Caudate nucleus (tissue), 63 donors: ENCODE measurements at places on chromosomes 2 and 18.

DNA sequence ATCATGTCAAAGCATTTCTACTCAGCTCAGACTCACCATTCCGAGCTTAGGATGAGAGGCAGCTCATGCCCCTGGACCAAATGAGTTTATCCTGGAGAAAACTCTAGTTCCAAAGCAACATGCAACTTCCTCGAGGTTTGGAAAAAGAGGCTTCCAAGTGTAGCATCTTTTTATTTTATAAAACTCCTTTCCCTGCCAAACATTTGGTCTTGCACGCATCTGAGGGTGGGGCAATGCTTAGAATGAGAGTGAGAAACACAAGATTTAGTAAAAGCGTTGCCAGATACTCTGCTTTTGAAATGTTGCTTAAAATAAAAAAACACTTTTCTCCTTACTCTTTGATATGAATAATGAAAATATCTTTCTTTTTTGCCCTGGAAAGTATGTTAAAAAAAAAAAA is 151.5 kb downstream of the NCKAP5 start:
- DNase-seq = no peak

- DNase-seq = no peak
Observed at GRCh38 chr18:58387716-58388115, 241.2 kb downstream of the ALPK2 start.

- DNase-seq = no peak
Observed at GRCh38 chr2:204395539-204395938, 149.7 kb upstream of the PARD3B start.

DNA sequence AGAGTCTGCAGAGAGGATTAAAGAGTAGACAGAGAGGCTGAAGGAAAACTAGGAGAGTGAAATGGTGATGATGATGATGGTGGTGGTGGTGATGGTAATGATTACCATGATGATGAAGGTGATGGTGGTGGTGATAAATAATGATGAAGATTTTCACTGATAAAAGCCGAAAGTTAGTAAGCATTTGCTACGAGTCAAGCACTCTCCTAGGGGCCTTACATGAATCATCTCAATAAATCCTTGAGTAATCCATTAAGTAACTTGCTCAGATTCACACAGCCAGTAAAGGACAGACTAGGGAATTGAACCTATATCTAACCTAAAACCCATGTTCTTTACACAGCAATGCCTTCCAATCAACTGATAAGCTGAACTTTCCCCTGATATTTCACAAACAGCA is 106.7 kb upstream of the PGAP1 start:
- DNase-seq = no peak

GRCh38 chr2:227536445-227536844 is 62.2 kb upstream of the SCYGR2 start:
- DNase-seq = no peak

GRCh38 chr18:78660311-78660710 is 319.3 kb upstream of the SALL3 start:
- no peak for DNase-seq

GRCh38 chr18:58646334-58646862 is 17.5 kb upstream of the ALPK2 start:
- DNase-seq = no peak

DNA sequence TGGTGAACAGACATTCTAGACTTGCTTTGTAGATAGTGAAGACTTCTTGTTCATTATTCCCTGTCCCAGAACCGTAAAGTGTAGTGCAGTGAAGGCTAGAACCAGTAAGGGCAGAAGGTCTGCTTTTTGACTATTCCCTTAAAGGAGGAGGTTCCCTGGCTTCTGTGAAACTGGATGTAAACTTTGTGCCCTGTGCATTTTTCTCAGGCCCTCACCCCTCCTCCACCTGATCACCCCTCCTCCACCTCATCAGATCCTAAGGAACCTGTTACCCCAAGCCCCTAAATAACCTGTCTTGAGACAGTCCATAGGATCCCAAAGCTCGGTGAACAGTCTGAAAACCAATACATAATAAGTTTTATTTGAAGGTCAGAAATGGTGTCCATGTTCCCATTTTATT is 33.7 kb downstream of the SFT2D3 start:
- no peak for DNase-seq

GRCh38 chr2:65264821-65265670 is 37.4 kb downstream of the ACTR2 start:
- no peak for DNase-seq

- DNase-seq = no peak
Observed at GRCh38 chr18:32530947-32531651, 60.4 kb upstream of the GAREM1 start.

DNA sequence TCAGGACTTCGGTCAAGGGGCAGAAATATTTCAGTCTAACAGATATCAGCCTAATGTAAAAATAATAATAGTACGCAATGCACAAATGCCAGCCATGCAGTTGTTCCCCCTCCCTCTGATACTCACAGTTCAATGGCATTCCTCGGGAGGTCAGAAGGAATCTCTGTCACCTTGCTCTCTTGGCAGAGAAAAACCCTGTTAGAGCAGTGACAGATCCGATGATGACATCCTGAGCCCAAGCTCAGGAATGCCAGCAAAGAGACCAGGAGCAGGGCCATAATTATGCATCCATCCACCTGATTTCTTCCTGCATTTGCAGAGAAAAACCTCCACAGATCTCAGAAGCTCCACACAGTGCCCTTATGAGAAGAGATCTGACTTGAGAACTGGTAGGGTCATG is at the start of gene FSHR:
FSHR (minus strand) TSS at position 376 of the 400 bp plus-strand sequence; CDS start at position 278, 98 bp downstream.
- no peak for DNase-seq
